ENCODE measurements at places on chromosomes 6 and 20. TPM values are rescaled to one million over a fixed set of nuclear protein-coding genes. Genes with fewer than 3 reads are reported as not detected.

DNA sequence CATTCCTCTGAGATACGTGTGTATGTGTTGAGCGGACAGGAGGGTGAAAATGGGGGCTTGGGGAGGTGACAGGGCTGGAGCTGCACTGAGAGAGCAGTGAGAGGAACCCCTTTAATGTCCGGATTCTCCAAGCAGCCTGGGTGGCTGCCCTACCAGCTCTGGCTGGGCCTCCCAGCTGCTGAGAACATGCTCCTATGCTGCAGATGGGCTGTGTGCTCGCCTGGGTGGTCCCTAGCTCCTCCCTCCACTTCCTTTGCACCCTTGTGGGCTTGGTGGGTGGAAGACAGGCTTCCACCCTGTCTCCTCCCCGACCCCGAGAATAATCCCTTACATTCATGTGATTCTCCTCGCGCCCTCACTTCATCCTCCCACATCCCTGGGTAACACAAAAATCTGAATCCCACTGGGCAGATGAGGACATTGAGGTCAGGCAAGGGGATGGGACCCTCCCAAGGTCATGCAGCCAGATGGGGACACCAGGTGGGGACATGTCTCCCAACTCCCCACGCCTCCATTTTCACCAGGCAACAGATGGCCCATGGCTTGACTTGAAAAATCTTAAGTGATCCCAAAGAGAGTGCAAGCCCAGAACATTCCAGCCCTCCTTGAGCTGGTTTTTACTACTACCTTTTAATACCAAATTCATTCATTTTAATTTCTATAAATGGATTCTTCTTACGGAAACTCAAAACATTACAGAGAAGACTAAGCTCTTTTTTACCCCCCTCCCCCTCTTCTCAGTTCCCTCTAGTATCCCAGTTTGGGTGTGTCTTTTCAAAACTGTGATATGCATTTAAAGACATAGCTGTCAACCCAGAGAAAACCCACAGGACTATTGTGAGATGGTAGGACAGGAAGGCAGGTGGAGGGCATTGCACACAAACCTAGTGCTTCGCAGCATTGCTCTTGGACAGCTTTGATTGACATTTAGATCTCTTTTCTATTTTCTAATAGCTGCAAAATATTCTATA lies 5.0 kb upstream of the PDRG1 start:
- no peak for ATAC-seq

- no peak for ATAC-seq
Measured at GRCh38 chr6:118495485-118496280, 52.4 kb upstream of the PLN start.

DNA sequence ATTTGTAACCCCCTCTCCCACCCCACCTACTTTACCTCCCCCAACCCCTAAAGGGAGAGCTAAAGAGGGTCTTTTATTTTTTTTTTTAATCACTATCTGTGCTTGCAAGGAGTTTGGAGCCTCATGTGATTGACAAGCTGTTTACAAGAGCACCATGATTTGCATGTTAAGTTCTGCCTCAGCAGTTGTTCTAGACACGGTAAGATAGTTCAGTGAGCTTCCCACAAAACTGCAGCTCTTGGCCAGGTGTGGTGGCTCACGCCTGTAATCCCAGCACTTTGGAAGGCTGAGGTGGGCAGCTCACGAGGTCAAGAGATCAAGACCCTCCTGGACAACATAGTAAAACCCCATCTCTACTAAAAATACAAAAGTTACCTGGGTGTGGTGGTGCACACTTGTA lies 5.0 kb upstream of the PXDC1 start:
- ATAC-seq: no peak

DNA sequence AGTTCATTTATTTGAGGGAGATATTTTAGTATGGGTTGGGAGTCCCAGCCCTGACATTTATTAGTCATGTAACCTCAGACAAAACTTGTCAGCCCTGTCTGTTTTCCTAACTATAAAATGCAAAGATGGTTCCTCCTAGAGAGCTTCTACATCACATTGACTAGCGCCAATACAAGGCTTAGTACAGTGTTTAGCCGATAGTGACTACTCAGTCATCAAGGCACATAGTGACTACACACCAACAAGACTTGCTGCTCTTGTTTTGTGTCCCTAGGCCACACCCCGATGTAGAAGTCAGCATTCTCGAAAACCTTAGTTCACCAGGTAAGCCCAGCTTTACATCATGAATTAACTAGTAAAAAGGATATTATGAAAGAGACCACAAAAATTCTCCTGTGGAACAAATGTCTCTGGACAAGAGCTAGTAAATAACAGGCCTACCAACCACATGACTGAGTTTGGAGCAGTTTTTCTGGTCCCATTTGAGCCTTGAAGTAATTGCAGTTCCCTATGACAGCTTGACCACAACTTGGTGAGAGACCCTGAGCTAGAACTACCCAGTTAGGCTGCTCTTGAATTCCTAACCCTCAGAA lies 68.8 kb downstream of the PFDN4 start:
- no peak for ATAC-seq

DNA sequence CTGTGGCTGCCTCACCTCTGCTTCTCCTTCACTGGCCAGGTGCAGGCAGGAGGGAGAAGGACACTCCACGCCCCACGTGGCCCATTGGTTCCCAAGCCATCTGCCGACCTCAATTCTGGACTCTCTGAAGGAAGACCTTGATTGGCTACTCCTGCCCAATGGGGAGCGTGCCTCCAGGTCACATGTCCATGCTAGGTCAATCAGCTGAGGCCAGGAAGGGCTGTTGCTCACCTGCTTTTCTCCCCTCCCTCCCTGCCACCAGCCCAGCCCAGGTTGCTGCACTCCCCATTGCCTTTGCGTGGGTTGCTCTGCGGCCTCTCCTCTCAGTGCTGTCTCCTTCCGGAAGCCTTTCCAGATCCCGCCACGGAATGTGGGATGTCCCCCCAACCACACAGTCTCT lies 21.9 kb upstream of the CDH4 start:
- no peak for ATAC-seq

KCNQ5 gene
- 0.27 TPM for total RNA-seq

GJA10 gene
- total RNA-seq: not detected

INSM1 gene
- 5.2 TPM for total RNA-seq

DNA sequence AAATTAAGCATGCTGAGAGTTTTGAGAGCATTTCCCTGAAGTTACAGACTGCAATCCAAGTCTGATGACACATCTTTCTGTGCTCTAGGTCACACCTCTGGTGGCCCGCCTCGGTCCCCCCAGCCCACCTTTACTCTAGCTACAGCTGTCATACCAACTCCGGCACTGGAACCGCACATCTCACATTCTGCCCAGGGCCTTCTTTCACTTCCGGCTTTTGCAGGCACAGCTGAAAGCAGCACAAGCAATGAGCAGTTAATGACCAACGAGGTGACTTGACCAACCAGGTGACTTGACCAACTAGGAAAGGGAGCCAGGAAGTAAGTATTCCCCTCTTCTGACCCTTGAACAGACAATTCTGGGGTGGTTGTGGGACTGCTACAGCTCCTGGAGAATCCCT lies 88.6 kb upstream of the MOCS1 start:
- no peak for ATAC-seq

DNA sequence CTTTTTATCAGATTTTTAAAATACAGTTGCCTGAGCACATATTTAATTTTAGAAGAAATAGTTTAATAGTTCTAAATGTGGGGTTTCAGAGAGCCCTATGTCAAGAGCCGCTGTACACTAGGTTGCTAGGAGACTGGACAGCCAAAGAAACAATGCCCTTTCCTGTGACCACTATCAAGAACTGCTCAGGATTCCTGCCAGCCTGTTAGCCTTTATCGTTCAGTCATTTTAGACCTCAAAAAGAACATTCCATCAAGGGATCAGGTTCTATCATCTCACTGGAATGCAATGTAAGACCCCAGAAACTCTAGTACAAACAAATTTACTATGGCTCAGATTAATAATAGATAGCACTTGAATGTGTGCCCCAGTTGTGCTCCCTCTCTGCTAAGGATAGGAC lies 181.2 kb upstream of the CCN2 start:
- ATAC-seq: peak; percentile 71

- no peak for ATAC-seq
Measured at GRCh38 chr6:154070041-154070440, 31.0 kb downstream of the OPRM1 start.

GRCh38 chr6:42532038-42532669 lies 31.7 kb upstream of the UBR2 start:
- peak; percentile 78 for ATAC-seq

DNA sequence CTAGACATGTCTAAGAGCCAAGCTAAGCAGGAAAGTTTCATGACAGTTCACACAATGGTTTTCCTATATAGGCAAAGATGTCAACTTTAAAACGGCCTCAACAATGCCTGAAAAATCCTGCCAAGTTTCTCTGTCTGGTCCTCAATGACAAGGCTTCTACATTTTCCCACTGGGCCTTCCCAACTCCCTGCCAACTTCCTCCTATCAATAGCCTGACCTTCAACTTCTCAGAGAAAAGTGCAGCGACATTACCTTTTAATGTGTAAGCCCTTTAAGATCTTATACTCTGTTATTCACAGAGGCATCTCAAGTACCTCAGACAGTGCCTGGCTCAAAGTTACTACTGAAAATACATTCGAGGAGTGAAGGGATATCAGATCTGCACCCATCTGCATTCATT lies 56.2 kb upstream of the BTBD3 start:
- ATAC-seq: no peak

DNA sequence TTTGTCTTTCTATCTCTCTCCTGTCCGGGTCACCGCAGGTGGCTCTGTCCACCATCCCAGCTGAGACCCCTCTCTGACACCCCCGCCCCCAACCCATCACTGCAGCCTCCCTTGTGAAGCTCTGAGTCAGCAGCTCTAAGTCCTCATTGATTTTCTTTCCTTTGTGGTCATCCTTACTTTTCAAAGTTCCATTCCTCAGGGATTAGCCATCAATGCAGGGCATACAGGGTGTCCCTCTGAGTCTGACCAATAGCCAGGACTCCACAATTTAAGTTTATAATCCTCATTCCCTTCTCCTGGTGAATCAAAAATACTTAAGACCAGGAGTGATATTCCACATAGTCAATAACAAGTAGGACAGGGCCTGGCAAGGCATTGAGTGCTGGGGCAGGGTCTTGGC lies 333.3 kb upstream of the CNR1 start:
- no peak for ATAC-seq

GRCh38 chr20:59322081-59322480 lies 21.7 kb downstream of the EDN3 start:
- ATAC-seq: no peak

RARS2 gene
- 56.5 TPM for total RNA-seq

OPRM1 gene
- total RNA-seq: 2.3 TPM

DNA sequence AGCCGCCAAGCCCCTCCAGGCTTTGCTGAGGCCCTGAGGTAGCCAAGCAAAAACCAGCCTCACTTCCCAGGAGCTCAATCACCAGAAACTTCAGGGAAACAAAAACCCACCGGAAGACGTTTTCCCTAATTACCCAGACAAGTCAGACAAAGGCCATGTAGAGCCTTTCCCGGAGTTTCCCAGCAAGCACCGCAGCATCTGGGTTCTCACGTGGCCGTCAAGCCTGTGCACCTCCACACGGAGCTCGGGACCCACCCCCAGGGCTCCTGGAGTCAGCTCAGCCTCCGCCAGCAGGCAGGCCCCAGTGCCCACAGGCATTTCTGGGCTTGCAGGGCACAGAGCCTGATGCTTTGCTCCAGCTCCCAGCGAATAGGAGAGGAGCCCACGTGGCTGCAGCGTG lies 10.1 kb upstream of the MRGBP start:
- ATAC-seq: peak; percentile 85

GRCh38 chr6:2791450-2791974 lies 26.3 kb downstream of the WRNIP1 start:
- no peak for ATAC-seq

METTL24 gene
- total RNA-seq: not detected

GRCh38 chr20:44023515-44024371 lies 109.1 kb downstream of the TOX2 start:
- no peak for ATAC-seq

DNA sequence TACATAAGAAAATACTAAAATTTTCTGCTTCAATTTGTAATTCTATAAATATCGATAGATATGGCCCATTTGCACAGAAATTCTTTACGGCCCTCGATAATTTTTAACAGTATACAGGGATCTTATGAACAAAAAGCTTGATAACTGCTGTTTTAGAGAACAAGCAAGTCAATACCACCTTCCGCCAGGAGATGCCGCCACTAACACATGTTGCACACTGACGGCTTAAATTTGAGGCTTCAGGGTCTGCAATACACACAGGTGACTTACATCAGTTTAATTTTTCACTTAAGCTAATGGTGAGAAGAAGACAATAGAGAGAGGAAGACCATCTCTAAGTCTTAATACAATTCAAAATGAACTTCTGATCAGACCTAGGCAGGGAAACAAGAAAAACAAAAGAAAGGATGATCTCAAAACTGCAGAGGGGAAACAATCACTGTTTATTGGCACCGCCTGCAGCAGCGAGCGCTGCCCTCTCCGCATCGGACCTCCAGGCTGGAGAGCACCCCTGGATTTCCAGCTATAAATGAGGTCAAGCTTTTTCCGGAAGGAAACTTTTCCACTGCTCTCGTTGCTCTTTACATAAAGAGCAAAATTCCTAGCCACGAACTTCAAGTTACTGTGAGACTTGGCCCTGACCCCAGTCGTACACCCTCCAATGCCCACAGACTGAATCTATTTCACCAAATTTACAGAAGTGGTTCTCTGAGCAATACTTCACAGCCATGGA lies 53.9 kb downstream of the OTOR start:
- peak; percentile 62 for ATAC-seq

DNA sequence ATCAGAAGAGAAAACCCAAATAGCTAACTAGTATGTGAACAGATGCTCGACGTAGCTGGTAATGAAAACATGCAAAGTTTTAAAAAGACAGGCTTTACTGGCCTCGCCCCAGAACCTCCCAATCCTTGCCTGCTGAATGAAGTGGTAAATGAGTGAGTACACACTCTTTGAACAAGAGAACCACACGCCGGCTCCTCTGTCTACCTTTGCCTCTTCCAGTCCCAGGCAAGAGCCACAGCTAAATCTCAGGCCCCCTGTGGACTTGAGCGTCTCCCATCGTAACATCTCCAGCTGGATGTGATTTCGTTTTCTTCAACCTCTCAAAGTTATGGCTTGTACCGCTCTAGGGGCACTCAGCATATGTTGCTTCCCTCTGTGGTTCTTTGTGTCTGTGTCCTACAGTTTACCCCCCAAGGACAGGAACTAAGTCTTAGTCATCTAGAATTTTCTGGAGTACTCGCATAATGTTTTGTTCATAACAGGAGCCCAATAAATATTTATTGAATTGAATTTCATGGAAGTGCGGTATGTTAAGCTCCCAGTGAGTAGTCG lies 153.2 kb upstream of the TAB2 start:
- no peak for ATAC-seq

GRCh38 chr20:35661908-35662307 lies 2.8 kb downstream of the CPNE1 start:
- ATAC-seq: no peak

DNA sequence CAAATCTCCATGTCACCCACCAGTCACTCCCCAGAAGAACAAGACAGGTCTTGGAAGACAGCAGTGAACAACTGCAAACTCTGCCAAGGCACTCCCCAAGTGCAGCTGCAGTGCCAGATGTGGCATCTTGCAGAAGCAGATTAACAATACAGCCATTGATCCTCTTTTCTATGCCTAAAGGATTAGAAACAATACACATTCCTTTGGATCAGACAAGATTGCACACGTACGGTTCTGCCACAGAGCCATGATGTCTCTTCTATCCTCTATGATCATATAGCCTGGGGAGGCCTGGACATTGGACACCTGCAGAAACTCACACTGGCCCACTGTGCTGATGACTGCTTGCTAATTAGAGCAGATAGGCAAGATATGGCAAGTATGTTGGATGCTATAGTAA lies 155.9 kb downstream of the MYLK4 start:
- no peak for ATAC-seq
